Activated naive CD4-positive, alpha-beta T cell treated with anti-CD3 and anti-CD28 coated beads, Interleukin-2, amount 10 ng/mL, durations not matched to agents 5 hours and 36 hours (primary cell): ENCODE measurements at places on chromosomes 2 and 18. TPM values are rescaled to one million over a fixed set of nuclear protein-coding genes. Genes with fewer than 3 reads are reported as not detected.

The GPR35 gene
- 2.1 TPM for total RNA-seq

The HOXD9 gene
- total RNA-seq: not detected

The ERICH2 gene
- not detected for total RNA-seq

The BCL11A gene
- not detected for total RNA-seq
